Hypothalamus (tissue), 51 donors: ENCODE measurements at places on chromosomes 2 and 18.

DNA sequence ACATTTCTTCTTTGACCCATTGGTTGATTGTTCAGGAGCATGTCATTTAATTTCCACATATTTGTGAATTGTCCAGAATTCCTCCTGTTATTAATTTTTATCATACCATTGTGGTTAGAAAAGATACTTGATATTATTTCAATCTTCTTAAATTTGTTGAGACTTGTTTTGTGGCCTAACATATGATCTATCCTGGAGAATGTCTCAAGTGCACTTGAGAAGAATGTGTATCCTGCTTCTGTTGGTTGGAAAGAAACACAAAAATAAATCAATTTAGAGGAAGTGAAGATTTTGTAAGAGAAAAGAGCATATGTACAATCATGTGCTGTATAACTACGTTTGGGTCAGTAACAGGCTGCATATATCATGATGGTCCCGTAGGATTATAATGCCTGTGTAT, 118.6 kb upstream of the CDC42EP3 start:
- DNase-seq: no peak

DNA sequence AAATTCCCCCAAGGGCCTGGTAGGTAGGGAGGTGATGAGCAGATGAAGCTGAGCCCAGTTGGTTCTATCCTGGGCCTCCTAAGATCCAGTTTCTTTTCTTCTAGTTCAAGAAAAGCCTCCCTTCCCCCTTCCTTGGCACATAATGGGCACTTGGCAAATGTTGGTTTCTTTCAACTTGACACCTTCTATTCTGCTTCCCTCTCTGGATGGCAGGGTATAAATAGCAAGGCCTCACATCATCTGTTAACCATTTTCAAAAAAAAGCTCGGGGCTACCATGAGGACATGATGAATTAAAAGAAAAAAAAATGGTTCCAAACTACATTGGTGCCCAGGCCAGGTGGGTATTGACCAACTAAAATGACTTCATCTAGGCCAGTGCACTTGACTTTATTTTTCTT, 29.9 kb downstream of the CTAGE1 start:
- no peak for DNase-seq

- DNase-seq: no peak
Measured at GRCh38 chr18:79512461-79513380, 117.0 kb downstream of the NFATC1 start.

DNA sequence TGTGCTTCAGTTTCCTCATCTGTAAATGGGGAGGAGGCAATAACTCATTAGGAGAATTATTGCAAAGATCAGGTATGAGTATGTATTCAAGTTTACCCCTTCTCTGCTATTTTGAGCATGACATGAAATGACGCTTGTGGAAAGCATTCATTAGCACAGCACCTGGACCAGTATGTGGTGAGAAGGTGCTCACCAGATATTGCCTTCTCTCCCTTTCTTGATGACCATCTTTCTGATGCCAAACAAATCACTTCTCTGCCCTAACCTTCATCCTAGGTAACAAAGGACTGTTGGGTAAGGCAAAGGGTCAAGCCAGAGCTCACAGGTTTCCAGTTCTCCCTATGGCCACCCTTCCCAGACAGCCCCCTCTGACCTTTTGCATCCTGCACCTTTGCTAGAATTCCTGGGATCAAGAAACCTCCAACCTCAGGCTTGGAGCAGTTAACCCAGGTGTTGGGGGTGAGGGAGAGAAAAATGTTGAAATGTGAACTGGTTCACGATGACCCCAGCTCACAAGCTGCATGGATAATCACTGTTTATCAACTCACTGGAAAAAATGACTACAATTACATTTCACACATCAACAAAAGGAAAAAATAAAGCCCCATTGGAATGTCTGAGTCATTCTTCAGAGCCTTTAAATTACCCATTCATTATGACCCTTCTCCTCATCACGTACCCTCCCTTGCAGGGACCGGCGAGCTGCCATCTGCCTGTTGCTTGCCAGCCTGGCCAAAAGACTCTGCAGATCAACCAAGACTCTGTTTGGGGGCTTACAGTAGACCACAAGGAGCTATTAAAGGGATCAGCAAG, 41.6 kb downstream of the LBH start:
- DNase-seq: no peak

DNA sequence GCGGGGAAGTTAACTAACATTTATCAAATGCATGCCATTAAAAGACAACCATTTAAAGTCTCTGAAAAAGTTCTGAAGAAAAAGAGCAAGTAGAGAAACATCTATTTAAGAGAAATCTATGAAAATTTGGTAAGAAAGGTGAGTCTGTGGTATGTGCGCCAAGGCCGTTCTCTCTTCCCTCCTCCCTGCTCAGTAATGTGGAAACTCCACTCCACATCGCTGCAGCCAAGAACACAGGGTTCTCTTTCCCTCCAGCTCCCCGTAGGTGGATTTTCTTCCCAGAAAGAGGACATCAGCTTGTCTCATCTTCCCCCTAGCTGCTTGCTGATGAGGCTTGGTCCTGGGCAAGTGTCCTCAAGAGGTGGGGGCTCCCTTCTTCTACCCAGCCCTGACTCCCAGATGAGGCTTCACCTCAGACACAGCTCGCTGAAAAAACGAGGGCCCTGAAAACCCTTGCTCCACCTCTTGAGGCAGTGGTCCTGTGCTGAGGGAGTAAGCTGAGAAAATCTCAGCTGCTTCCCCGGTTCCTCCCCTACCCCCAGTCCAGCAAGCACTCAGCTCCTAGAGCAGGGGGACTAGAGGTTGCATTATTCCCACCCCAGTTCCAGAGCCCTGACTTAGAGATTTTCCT, 45.8 kb upstream of the PTPRM start:
- DNase-seq: no peak

DNA sequence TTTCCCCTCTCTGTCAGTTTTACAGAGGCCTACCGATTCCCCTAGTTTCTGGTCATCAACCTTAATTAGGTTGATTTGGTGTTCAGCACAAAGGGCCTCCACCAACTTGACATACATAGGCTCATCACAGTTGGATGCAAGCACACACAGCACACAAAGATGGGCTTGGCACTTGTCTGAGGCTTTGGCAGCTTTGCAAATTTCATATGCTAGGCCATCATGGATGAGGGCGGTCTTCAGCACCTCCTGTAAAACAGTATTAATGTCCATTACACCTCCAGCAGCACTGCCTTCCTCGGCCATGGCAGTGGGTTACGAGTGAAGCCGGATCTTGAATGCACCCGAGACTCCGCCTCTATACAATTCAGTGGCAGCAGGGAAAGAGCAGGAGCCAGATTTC, 56.9 kb downstream of the REL start:
- DNase-seq: no peak

- DNase-seq: no peak
Measured at GRCh38 chr18:76859474-76860339, 37.4 kb downstream of the ZNF236 start.

DNA sequence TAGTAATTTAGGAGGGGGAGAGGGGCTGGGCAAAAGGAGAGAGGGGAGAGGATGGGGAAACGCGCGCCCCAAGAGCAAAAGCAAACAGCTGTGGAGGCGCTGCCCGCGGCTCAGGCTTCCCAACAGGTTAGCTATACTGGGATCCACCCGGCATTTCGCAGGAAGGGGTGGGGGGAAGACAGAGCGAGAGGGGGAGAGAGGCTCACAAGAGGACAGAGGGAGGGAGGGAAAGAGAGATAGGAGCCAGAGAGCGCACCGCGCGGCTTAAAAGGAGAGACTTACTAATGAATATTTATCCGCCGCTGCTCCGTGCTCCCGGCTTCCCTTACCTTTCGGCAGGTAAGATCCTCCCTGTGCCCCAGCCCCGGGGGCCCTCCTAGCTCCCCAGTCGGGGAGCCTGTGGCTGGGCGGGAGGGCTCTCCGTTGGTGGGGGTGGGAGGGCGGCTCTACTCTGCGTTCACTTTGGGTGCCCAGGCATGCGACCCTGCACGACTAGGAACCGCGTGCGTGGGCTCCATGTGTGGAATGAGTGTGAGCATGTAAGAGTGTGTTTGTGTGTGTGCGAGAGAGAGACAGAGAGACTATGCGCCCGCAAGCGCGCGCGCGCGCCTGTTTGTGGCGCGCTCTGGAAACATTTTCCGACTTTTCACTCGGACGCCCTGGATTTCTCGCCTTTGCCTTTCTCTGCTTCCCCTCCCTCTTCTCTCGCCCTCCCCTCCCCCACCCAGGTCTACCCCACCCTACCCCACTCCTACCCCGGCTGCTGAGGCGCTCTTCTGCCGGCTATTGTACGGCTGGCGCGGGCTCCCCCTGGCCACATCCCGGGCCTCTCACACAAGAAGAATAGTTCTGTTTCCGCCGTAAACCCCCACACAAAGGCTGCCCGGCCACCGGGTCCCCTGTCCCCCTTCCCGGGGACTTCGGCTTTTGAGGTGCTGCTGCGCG, 7.2 kb upstream of the SIX3 start:
- no peak for DNase-seq

DNA sequence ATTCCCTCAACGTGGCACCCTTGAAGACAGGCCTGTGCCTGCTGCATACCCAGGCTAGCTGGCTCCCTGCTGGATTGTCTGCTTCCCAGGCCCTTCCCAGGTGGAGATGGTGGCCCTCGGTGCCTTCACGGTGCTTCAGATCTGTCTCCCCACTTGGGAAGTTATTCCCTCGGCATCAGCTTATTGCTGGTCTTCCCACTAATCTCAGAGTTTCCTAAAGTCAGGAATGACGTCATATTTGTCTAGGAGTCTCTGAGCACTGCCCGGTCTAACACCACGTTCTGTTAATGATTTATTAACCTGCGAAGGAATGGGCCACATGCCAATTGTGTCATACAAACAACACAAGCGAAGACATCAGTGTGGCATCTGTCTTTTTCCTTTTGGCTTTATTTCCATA, 269.8 kb upstream of the ID2 start:
- DNase-seq: no peak

GRCh38 chr18:45708831-45709230, 15.2 kb upstream of the SLC14A1 start:
- DNase-seq: no peak

GRCh38 chr2:71126957-71127356, 3.1 kb downstream of the MCEE start:
- no peak for DNase-seq

DNA sequence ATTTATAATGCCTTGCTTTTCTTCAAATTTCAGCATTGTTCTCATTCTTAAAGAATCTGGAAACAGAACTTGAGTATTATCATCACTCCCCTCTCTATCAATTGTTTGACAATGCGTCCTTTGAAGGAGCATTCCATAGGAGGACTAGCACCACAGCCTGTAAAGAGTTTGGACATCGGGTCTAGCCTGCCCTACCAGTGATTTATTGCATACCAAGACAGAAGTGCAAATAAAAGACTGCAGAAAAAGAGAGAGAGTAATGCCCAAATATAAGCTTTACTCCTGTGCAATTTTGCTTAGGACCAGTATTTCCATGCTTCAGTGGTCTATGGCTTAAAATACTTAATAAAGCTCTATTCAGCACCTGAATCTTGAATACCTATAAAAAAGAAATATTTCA, 55.4 kb upstream of the MAP2 start:
- DNase-seq: no peak

- DNase-seq: no peak
Measured at GRCh38 chr2:160719116-160719515, 225.5 kb upstream of the RBMS1 start.

- DNase-seq: no peak
Measured at GRCh38 chr2:222835823-222836151, 25.0 kb upstream of the ACSL3 start.

DNA sequence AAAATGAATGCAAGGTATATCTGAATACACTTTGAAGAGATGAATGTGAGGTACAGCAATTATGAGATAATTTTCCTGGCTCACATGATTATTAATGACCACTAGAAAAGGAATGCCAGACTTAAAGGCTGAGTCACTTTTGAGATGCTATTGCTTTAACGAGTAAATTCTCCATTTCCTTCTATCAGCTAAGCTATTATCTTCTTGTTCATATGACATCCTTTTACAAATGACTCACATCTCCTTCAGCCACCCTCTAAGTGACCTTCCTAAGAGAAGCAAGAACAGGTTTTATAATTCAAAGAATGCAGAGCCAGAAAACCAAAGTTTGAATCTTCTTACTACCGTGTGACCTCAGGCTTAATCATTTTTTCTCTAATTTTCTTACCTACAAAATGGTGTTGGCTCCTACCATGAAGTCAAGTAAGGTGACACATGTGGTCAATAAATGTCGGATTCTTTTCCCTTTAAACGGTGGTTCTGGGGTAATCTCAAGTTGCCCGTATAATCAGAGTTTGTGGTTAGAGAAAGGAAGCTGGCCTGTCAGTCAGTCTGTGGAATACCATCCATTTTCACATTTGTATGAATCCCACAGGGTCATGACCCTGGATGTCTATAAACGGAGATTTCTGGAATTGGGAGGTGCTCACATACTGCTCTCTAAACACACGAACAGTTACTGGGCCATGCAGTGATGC, 184.0 kb upstream of the PID1 start:
- DNase-seq: no peak

GRCh38 chr2:85049236-85049635, 78.3 kb downstream of the KCMF1 start:
- DNase-seq: no peak

- no peak for DNase-seq
Measured at GRCh38 chr18:48887294-48887904, 63.4 kb downstream of the SMAD7 start.

DNA sequence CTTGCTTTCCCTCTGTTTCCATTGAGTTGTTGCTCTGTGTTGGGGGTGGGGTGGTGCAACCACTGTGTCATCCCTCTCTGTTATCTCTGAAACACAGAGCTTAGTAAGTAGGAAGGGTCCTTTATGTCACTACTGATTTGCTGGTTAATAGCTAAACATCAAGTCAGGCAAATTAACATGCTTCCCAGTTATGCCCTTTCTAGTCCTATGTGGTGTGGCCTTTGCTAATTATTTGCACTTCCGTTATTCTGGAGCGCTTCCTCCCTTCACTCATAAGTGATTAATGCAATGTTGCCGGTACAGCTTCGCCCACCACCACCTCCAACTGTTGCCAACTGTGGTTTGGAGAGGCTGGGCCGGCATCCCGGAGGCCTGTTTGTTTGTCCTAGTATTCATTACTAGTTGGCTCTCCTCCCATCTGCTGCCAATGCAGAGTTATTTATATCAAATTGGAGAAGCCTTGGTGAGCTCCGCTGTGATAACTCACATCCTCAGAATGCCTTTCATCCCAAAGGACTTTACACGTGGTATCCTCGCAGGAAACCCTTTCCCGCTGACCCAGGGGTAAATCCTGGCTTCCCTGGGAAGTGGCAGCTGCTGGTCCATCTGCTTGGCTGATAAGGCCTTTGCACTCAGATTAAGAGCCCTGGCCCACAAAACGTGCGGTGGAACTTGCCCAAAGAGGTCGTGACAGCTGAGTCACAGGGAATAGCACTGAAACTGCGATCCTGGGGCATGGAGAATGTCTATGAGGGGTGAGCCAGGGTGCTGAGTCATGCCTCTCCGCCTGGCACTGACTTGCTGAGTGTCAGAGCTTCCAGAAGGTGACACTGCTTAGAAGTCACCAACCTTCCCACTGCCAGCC, 72.0 kb upstream of the ZCCHC2 start:
- no peak for DNase-seq

DNA sequence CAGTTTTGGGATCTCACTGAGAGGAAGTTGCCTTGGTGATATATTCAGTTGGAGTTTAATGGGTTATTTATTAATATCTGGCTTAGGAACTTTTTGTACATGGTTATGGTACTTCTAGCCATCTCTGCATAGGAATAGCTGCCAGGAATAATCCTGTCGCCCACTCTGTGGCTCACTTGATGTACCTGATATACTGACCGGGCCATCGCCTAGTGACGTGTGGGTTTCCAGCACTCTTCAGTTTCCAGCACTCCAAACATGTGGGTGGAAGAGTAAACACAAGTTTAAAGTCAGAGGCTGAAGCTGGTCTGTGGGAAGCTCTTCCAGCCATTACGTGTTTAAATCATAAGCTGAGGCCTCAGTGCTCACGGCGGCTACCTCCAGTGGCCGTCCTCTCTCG, 44.3 kb upstream of the AGAP1 start:
- no peak for DNase-seq
